ENCODE measurements at places on chromosomes 5 and 9. TPM values are rescaled to one million over a fixed set of nuclear protein-coding genes. Genes with fewer than 3 reads are reported as not detected.

NR5A1 gene
- total RNA-seq, result not detected

SLC34A1 gene
- not detected for total RNA-seq

MED7 gene
- total RNA-seq, result 10.6 TPM

ANKRD18A gene
- not detected for total RNA-seq

PCDHB3 gene
- total RNA-seq, result 0.77 TPM

SLC4A9 gene
- total RNA-seq, result not detected

KIF20A gene
- 31.1 TPM for total RNA-seq

TESK1 gene
- total RNA-seq, result 10.2 TPM

PRSS3 gene
- total RNA-seq, result 22.4 TPM

FOXD4L6 gene
- 0.11 TPM for total RNA-seq

PWWP2A gene
- 16.3 TPM for total RNA-seq

TMEM174 gene
- total RNA-seq, result not detected

PCDHB8 gene
- 0.11 TPM for total RNA-seq

SEMA6A gene
- 0.12 TPM for total RNA-seq

SPEF2 gene
- 4.8 TPM for total RNA-seq

CD274 gene
- total RNA-seq, result 10.5 TPM

PCDHGB7 gene
- total RNA-seq, result 7.4 TPM

UQCRQ gene
- total RNA-seq, result 83.0 TPM

DDX4 gene
- total RNA-seq, result not detected

TAF1L gene
- total RNA-seq, result under 0.01 TPM

ZNG1A gene
- total RNA-seq, result 27.3 TPM

LCN1 gene
- total RNA-seq, result not detected

P4HA2 gene
- 471 TPM for total RNA-seq

KLHL3 gene
- total RNA-seq, result 3.4 TPM

SLC34A3 gene
- not detected for total RNA-seq

SPACA9 gene
- total RNA-seq, result 2.1 TPM

Measured in uterine smooth muscle cell (primary cell).